ENCODE measurements at places on chromosomes 4 and X.

DNA sequence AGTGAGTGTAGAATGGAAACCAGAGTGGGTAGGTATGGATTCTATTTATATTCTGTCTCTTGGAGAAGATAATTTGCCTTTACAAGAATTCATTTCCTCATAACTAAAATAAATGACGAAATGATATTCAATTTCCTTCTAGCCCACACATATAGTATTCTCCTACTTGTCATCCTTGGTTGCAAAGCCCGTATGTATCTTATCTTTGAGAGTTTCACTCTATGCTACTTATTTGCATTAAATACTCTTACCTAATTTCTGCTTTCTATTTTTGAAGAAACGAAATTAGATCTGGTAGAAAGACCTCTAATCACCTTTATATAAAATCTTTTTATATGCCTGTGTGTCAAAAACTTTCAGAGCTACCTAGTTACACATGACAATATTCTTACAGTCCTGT is 457.7 kb downstream of the NKX6-1 start:
- no peak for DNase-seq

- no peak for DNase-seq
These were observed 20.0 kb upstream of the SLAIN2 start for GRCh38 chr4:48321312-48321711.

DNA sequence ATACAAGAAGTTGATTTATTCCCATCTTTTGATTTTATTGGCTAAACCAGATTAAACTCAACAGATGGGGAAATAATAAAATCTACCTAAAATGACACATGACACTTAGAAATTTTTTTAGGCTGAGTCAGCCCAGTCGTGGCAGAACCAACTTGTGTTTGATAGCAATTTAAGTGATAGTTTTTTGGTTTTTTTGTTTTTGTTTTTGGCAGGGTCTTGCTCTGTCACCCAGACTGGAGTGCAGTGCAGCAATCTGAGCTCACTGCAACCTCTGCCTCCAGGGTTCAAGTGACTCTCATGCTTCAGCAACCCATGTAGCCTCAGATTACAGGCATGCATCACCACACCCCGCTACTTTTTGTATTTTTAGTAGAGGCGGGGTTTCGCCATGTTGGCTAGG is 370.3 kb upstream of the NOCT start:
- no peak for DNase-seq

GRCh38 chr4:4302416-4302815 is 12.4 kb downstream of the ZBTB49 start:
- no peak for DNase-seq

DNA sequence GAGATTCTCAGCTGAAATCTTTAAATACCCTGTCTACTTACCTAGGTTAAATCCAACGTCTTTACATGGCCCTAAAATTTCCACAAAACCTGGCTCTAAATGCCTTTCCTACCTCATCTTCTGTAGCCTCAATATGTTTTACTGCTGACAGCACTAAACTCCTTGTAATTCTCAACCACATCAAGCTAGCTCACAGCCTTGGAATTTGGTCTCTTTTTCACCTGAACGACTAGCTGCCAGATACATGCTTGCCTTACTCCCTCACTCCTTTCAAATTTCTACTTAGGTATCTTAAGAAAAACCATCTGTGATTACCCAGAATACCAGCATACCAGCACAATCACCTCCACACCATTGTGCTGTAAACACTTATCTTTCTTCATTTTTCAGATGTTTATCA is 635.6 kb upstream of the PCDH10 start:
- DNase-seq: no peak

DNA sequence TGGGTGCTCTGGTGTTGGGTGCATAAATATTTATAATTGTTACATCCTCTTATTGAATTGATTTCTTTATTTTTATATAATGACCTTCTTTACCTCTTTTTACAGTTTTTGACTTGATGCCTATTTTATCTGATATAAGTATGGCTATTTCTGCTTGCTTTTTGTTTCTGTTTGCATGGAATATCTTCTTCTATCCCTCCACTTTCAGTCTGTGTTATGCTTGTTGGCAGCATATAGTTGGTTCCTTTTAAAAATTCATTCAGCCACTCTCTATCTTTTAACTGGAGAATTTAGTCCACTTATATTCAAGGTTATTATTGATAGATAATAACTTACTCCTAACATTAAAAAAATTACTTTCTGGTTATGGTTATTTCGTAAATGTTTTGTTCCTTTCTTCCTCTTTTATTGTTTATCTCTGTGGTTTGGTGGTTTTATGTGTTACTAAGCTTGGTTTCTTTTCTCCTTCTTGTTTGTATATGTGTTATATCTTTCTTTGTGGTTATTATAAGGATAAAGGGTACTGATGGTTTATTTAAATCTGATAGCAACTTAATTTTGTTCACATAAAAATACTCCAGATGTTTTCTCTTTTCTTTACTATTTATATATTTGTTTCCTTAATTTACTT is 69.5 kb downstream of the IL15 start:
- DNase-seq: no peak
